ENCODE measurements at places on chromosomes 5 and 9.

DNA sequence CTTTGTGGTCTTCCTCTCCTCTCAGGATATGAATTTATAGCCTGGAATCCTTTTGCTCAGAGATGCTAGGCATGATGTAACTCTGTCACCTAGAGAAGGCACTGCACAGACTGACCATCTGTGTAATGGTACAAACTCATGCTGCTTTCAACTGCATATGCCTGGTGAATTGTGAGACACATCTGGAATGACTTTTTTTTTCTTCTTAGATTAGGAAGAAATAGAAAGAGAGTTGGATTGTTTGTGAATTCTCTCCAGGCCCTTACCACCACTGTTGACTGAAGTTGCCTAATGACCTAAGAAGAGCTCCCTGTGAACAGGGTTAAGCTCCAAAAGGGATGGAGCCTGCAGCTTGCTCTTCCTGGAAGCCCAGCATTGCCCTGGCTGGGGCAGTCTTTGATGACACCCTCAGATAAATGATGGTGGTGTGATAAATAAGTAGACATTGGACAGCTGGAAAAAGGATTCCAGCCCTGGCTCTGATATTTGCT is 47.8 kb upstream of the TRIM32 start:
- DNase-seq = no peak

DNA sequence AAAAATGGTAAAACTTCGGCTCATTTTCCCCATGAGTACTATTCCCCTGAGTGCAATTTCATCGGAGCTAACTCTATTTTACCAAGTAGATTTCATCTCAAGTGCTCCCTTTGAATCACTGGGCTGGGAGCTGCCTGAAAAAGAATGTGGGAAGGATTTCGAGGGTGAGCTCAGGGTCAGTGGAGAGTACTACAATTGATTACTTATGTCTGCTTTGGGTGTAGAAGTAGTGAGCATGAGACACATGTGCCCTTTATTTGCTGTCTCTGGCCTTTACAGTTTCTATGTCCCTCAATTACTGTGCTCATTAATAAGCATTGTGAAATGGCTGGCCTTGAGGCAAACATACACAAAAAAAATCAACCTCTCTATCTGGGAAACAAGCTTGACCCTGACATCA is 172.7 kb upstream of the RFX3 start:
- DNase-seq = no peak

GRCh38 chr5:104267320-104268015 is 704.9 kb upstream of the NUDT12 start:
- no peak for DNase-seq

- DNase-seq = no peak
These were observed 1005.0 kb upstream of the DMAC1 start for GRCh38 chr9:8804613-8805012.

DNA sequence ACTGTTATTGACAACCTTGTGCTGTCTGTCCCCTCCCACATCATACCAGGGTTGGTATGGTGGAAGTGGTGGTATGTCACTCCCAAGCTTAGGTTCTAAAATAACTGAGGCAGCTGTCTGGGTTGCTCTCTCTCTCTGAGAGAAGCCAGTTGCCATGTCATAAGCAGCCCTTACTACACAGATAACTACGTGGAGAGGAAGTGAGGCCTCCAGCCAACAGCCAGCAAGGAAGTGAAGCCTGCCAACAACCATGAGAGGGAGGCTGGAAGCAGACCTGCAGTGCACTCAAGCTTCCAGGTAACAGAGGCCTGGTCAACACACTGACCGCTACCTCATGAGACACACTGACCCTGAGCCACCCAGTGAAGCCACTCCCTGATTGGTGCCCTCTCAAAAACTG is 18.6 kb downstream of the CTNNAL1 start:
- DNase-seq = peak; percentile 47

DNA sequence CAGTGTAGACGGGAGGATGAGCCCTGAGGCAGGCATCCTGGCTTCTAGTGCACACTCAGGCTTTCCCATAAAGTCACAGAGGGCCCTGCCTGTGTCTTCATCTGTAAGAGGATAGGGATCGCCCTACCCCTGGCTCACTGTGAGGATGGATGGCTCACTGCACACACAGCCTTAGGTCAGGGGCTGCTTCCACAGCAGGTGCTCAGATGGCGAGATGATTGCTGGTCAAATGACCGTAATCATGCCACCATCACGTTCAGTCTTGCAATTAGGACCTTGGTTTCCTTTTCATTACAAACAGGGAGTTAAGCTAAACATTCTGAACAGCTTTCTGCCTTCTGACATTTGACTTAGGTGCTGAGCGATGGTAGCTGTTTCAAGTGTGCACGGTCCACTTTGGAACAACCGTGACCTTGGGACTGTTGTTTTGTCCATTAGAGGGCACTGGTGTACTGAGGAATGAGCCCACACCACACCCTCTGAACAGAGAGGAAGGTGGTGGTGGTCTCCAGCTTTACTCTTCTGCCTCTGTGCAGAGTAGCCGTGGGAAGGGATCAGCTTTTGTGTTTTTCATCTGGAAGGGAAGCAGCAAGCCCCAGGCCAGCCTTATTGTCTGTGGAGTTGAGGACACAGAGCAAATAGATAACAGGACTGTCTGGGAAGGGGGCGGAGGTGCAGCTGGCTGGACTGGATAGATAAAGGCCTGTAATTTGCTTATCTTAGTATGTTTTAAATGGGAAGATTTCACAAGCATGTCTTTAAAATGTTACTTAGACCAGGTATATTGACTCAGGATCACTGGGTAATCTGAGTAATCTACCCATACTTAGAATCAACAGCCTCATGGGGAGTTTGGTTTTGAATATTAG is 183.1 kb downstream of the TRIO start:
- DNase-seq = no peak

DNA sequence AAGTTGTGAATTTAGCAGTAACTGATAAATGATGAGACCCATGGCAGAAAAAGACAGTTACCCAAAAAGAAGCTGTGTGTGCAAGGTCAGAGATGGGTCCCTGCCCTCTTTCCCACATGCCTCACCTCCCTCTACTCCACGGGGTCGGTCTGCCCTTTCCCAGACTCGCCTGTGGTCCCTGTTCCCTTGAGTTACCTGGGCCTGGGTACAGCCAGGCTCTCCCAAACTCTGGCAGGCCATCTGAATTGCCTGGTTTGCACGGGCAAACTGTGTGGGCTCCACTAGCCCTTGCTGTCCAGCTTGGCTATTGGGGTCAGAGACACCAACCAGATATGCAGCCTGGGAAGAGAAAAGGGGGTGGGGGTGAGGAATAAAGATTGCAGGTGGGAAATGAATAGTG is 18.4 kb upstream of the TPM2 start:
- no peak for DNase-seq

- no peak for DNase-seq
These were observed 22.1 kb downstream of the FAM240B start for GRCh38 chr9:38697776-38698300.

- DNase-seq = no peak
These were observed 7.8 kb downstream of the ITGA2 start for GRCh38 chr5:52996979-52997378.

GRCh38 chr9:112443200-112443599 is 43.4 kb upstream of the KIAA1958 start:
- no peak for DNase-seq

DNA sequence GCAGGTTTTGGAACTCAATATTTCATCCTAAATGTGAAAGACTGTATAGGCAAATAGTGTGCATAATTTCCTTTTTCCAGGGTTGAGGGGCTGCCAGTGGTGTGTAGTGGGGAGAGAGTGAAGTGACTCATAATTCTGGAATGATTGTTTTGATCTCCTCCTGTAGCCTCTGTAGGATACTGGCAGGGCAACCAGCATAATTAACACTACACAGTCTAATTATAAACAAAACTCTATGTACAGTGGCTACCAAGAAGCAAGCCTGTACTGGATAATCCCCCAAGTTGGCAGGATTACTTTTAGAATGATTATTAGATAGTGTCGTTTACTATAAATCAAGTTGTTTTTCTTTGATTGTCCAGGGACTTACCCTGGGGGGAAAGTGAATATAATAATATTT is 32.2 kb downstream of the LNPEP start:
- no peak for DNase-seq

DNA sequence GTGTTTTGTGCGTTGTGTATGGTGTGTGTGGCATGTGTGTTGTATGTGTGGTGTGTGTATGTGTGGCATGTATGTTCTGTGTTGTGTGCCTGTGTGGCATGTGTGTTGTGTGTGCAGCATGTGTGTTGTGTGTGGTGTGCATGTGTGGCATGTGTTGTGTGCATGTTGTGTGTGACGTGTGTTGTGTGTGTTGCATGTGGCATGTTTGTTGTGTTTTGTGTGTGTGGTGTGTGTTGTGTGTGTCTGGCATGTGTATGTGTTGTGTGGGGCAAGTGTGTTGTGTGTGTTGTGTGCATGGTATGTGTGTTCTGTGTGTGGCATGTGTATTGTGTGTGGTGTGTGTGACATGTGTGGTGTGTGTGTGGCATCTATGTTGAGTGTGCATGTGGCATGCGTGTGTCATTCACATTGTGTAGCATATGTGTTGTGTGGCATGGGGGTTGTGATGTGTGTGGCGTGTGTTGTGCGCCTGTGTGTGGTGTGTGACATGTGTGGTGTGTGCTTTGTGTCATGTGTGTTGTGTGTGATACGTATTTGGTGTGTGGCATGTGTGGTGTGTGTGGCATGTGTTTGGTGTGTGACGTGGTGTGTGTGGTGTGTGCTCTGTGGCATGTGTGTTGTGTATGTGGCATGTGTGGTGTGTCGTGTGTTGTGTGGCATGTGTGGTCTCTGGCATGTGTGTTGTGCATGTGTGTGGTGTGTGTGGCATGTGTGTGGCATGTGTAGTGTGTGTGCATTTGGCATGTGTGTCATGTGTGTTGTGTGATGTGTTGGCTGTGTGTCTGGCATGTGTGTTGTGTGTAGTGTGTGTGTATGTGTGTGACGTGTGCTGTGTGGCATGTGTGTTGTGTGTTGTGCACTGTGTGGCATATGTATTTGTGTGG is 46.6 kb upstream of the IRX4 start:
- DNase-seq = no peak

GRCh38 chr9:20463823-20464222 is 158.5 kb downstream of the MLLT3 start:
- no peak for DNase-seq

DNA sequence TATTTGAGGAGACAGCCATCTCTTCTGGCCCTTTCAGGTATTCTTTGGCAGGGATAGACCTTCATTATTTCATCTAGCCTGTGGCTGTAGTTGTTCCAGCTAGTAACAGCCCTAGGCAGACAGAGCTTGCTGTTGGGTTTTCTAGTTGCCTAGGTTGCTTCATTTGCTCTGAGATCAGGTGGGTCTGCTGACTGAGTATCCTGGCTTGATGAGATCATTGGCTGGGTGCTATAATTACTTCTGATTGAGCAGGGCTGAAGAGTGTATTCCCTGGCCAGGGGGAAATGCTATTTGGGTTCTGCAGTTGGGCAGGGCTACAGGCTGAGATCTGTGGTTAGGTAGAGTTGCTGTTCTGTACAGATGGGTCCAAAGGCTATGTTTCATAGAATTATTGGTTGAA is 456.1 kb downstream of the PSAT1 start:
- DNase-seq = no peak

- no peak for DNase-seq
These were observed 804.6 kb upstream of the COX7C start for GRCh38 chr5:85813146-85813545.

GRCh38 chr9:113632776-113633590 is 169.5 kb downstream of the RGS3 start:
- no peak for DNase-seq

DNA sequence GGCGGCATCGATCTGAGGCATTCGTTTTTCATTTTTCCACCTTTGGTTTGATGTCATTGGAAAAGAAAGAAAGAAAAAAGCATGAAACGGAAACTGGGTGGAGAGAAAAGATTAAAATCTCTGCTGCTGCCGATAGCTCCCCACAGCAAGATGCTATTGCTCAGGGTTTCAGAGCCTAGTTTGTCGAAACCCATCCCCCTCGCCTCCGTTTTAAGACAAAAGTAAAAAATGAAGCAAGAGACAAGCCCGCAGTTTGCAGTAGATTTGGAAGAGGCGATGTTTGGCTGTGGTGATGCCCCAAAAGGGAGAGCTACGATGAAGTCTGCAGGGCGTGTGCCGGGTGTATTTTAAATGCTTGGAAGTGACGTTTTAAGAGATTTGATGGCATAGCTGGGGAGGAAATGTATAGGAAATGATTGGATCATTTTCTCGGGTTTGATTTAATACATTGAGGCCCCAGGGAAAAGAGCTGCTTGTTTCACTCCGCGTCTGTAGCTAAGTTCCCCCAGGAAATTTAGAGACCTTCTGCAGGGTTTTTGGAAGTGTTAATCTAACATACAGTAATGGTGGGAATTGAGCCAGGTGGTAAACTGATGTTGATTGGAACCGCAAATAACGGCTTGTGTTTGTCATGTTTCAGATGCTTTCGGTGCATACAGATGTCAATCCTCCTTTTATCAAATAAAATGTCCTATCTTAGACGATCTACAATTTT is 909 bp downstream of the NDFIP1 start:
- DNase-seq = peak; percentile 69

GRCh38 chr9:112764837-112765236 is 14.3 kb downstream of the SNX30 start:
- DNase-seq = no peak

GRCh38 chr5:72667708-72668107 is 148.8 kb upstream of the TNPO1 start:
- no peak for DNase-seq

DNA sequence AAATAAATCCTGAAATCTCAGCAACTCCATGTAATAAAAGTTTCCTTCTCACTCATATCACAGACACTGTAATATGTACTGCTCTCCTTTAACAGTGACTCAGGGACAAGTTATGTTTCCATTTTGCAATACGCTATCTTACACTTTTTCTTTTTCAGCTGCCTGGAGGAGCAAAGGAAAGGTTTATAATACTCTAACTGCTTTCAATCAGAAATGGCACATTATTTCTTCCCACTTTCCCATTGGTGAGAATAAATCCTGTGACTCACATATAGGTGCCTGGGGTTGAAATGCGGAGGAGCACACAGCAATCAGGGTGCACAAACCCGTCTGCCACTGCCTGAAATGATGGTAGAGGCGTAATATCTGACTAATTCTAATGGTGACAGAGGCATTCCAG is 186.6 kb downstream of the HINT1 start:
- DNase-seq = no peak

GRCh38 chr9:124574534-124575375 is 67.6 kb upstream of the NR5A1 start:
- DNase-seq = no peak

GRCh38 chr5:75513841-75514240 is 2.1 kb downstream of the POLK start:
- DNase-seq = no peak

- no peak for DNase-seq
These were observed 394.0 kb downstream of the CETN3 start for GRCh38 chr5:90015584-90016018.

DNA sequence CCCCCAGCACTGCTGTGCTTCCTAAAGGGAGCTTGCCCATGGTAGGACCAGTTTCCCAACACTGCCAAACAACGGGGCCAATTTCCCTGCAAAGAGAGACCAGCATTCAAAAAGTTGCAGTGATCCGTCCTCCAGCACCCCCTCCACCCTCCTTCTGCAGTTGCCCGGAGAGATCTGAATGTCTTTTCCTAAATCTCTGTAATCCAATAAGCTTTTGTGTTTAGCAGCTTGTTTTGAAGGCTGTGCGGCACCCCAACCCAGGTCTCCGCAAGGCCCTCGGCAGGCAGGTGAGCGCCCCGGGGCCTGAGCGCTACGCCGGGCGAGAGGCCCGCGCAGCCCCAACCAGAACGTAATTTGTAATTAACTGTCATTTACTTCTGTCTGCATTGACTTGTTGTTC is 366.9 kb upstream of the IRX2 start:
- no peak for DNase-seq

GRCh38 chr9:15386465-15386864 is 36.2 kb upstream of the SNAPC3 start:
- DNase-seq = no peak

GRCh38 chr5:167402671-167403070 is 888.8 kb upstream of the WWC1 start:
- no peak for DNase-seq

Data from activated CD8-positive, alpha-beta memory T cell treated with anti-CD3 and anti-CD28 coated beads, Interleukin-2, amount 10 ng/mL, durations not matched to agents 7 days and 5 days (primary cell).